ENCODE measurements at places on chromosomes 7 and 10. TPM values are rescaled to one million over a fixed set of nuclear protein-coding genes. Genes with fewer than 3 reads are reported as not detected.

DNA sequence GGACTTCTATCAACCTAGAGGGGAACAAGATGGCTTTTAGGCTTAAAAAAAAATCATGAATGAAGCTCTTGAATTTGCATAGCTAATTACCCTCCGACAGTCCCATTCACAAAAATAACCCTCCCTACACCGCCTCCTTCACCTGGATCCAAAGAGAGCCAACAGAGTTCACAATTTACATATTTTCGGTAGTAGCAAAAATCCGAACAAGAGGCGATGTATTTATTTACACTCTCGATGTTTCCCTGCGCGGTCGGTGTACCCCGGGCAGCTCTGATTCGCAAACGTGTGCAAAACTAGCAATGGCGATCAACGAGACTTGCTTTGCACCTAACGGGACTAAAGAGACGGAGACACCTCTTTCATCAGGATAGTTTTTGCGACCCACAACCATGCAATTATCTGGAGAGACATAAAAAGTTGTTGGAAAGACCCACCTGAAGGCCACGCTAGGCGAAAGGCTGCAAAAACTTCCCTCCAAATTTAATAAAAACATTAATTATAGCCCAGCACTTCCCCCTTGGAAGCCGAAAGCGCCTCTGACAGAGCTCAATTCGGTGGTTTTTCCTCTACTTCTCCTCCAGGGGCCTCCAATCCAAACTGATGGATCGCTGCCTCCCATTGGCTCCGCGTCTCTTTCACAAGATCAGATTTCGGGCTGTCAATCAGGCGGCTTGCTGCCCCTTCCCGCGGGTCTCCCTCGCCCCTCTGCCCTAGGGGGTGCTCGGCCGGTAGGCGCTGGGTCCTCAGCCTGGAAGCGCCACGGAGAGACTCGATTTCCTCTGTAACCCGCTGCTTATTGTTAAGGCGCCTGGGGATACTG lies at the start of gene ETV1:
ETV1 (minus strand) TSS at position 541 of the 823 bp plus-strand sequence. CDS start 614 bp downstream, outside the sequence.
- H3K27me3 ChIP-seq = no peaks in the 10 kb centered on the region
- H3K4me1 ChIP-seq = peaks cover 19% of the 10 kb centered on the region
- H3K27ac ChIP-seq = peak within 1 kb of the TSS; percentile 90

GRCh38 chr10:122050811-122051210 lies 61.8 kb downstream of the TACC2 start:
- peaks cover 8% of the 10 kb centered on the region for H3K36me3 ChIP-seq
- H3K27ac ChIP-seq = peak overlapping the region; percentile 50
- no peak for DNase-seq
- peaks cover 30% of the 10 kb centered on the region for H3K4me1 ChIP-seq
- no peak overlapping the region for H3K4me3 ChIP-seq

DNA sequence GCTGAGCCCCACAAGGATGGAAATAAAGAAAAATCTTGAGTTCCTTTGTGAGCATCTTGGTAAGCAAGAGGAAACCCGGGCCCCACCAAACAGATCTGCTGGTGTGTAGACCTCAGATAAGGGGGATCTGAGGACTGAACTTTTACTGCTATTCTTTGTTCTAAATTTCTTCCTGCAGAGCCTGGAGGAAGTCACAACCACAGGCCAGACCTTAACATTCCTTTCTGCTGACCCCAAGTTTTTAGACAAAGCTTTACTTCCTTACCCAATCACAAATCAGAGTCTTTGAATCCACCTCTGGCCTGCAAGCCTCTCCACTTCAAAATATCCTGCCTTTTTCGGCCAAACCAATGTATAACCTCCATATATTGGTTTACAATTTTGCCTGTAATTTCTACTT lies 352.6 kb upstream of the AUTS2 start:
- DNase-seq = no peak
- H3K4me1 ChIP-seq = peaks cover 5% of the 10 kb centered on the region
- no peak overlapping the region for H3K27ac ChIP-seq
- H3K27me3 ChIP-seq = no peaks in the 10 kb centered on the region
- H3K4me3 ChIP-seq = no peak overlapping the region

DNA sequence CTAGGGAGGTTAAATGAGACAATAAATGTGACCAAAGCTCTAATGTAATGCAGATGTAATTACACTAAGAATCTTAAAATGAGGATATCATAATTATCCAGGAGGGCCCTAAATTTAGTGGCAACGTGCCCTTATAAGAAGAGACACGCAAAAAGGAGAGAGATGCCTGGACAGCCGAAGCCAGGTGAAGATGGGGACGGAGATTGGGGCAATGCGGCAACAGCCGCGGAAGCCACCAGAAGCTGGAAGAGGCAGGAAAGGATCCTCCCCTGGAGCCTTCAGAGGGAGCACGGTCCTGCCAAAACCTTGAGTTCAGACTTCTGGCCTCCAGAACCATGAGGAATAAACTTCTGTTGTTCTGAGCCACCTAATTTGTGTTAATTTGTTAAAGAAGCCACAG lies 25.3 kb upstream of the C10orf71 start:
- no peak overlapping the region for H3K4me3 ChIP-seq
- DNase-seq = no peak
- H3K36me3 ChIP-seq = no peaks in the 10 kb centered on the region
- H3K4me1 ChIP-seq = peaks cover 11% of the 10 kb centered on the region
- H3K27ac ChIP-seq = no peak overlapping the region
- H3K27me3 ChIP-seq = no peaks in the 10 kb centered on the region

- no peaks in the 10 kb centered on the region for H3K4me1 ChIP-seq
- no peak for DNase-seq
- no peak overlapping the region for H3K4me3 ChIP-seq
- no peaks in the 10 kb centered on the region for H3K27me3 ChIP-seq
- H3K27ac ChIP-seq = no peak overlapping the region
- H3K36me3 ChIP-seq = no peaks in the 10 kb centered on the region
Observed at GRCh38 chr7:154899862-154900261, 103.1 kb downstream of the PAXIP1 start.

GRCh38 chr10:118955531-118955930 lies 74.0 kb upstream of the NANOS1 start:
- peaks cover 40% of the 10 kb centered on the region for H3K4me1 ChIP-seq
- no peak for DNase-seq
- no peak overlapping the region for H3K27ac ChIP-seq
- no peaks in the 10 kb centered on the region for H3K36me3 ChIP-seq

- no peak for DNase-seq
- no peaks in the 10 kb centered on the region for H3K4me1 ChIP-seq
- H3K27me3 ChIP-seq = no peaks in the 10 kb centered on the region
- H3K27ac ChIP-seq = no peak overlapping the region
Observed at GRCh38 chr10:121838931-121839330, 88.9 kb downstream of the ATE1 start.

DNA sequence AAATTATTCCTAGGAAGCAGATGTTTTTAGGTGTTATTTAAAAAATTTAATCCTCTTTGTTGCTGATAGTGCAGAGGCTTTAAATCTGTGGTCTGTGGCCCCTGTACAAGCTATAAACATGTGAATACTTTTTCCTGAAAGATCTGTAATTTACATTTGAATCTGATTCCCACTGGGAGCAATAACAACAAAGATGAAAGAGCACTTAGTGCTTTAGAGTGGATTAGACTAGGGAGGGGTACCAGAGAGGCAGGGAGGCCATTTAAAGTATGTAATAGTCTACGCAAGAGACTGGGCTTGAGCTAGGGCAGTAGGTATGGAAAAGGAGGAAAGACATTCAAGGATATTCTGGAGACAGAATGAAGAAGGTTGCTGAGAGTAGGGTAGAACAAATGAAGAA lies 19.1 kb downstream of the BTRC start:
- H3K27me3 ChIP-seq = no peaks in the 10 kb centered on the region
- H3K27ac ChIP-seq = no peak overlapping the region
- peaks cover 5% of the 10 kb centered on the region for H3K36me3 ChIP-seq

DNA sequence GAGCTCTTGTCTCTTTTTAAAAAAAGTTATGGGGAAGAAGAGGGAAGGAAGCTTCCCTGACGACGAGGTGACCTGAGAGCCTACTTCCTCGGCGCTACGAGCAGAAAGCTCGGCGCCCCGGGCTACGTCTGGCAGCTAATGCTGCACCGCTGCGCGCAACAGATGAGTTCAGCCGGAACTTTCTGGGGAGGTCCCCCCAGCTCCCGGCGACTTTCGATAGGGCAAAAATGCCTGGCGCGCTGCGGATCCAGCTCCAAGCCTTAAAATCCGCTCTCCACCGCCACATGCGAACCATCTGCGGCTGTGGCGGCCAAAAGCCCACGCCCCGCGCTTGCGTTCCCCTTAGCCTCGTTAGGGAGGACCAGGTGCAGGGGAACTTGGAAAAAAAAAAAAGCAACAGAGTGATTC lies 621 bp downstream of the P4HA1 start:
- peak; percentile 92 for DNase-seq
- H3K27me3 ChIP-seq = no peaks in the 10 kb centered on the region
- H3K4me3 ChIP-seq = peak overlapping the region; percentile 96
- H3K27ac ChIP-seq = peak overlapping the region; percentile 95
- no peaks in the 10 kb centered on the region for H3K36me3 ChIP-seq
- peaks cover 24% of the 10 kb centered on the region for H3K4me1 ChIP-seq

GRCh38 chr10:76463111-76463510 lies 1031.7 kb downstream of the LRMDA start:
- peaks cover 6% of the 10 kb centered on the region for H3K4me1 ChIP-seq
- no peak overlapping the region for H3K4me3 ChIP-seq
- H3K27ac ChIP-seq = no peak overlapping the region
- DNase-seq = no peak
- H3K36me3 ChIP-seq = no peaks in the 10 kb centered on the region

- H3K36me3 ChIP-seq = peaks cover 10% of the 10 kb centered on the region
- H3K4me1 ChIP-seq = peaks cover 91% of the 10 kb centered on the region
- peak overlapping the region; percentile 97 for H3K27ac ChIP-seq
- no peaks in the 10 kb centered on the region for H3K27me3 ChIP-seq
- H3K4me3 ChIP-seq = peak overlapping the region; percentile 86
Observed at GRCh38 chr7:128833148-128833945, 3.1 kb downstream of the FLNC start.

DNA sequence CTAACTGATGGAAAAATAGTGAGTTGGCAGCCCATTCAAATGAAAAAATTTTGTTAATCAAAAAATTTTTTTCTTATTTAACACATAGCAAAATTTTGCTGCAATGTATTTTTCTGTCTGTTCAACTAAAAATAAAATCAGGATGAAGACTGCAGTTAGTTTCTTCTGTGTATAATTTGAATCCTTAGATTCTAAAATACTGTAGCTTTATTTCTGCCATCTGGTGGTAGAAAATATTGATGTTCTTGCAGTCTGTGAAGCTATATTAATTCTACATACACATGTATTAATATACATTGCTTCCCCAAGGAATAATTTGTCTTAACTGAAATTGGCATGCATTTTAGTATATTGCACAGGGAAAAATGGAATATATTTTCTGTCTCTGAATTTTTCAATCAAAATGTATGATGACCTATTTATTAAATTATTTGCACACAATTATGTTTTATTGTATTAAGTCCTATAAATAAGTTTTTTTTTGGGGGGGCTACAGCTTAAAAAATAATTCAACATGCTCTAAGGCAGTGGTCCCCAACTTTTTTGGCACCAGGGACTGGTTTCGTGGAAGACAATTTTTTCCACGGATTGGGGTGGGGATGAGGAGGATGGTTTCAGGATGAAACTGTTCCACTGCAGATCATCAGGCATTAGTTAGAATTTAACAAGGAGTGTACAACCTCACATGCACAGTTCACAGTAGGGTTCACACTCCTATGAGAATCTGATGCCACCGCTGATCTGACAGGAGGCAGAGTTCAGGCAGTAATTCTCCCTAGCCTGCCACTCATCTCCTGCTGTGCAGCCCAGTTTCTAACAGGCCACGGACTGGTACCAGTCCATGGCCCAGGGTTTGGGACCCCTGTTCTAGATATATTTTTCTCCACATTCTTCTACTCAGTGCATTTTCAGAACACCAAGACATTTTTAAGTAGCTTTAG lies 119.4 kb downstream of the GNAT3 start:
- no peak overlapping the region for H3K4me3 ChIP-seq
- H3K36me3 ChIP-seq = no peaks in the 10 kb centered on the region
- no peak overlapping the region for H3K27ac ChIP-seq

- H3K4me3 ChIP-seq = no peak overlapping the region
- no peaks in the 10 kb centered on the region for H3K36me3 ChIP-seq
- DNase-seq = no peak
- H3K27ac ChIP-seq = no peak overlapping the region
- no peaks in the 10 kb centered on the region for H3K27me3 ChIP-seq
Observed at GRCh38 chr10:130212746-130213145, 76.6 kb downstream of the GLRX3 start.

DNA sequence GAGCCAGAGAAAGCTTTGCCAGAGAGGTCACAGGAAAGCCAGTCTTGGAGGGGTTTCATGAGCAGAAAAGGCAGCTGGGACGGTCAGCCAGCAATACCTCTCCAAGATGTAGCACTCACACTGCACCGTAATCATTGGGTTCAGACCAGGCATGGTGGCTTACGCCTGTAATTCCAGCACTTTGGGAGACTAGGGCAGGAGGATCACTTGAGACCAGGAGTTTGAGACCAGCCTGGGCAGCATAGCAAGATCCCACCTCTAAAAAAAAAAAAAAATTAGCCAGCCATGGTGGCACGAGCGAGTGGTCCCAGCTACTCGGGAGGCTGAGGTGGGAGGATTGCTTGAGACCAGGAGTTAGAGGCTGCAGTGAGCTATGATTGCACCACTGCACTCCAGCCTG lies 90.2 kb upstream of the CUX1 start:
- no peaks in the 10 kb centered on the region for H3K36me3 ChIP-seq
- no peak for DNase-seq
- H3K4me3 ChIP-seq = no peak overlapping the region
- no peak overlapping the region for H3K27ac ChIP-seq
- H3K4me1 ChIP-seq = peaks cover 5% of the 10 kb centered on the region

DNA sequence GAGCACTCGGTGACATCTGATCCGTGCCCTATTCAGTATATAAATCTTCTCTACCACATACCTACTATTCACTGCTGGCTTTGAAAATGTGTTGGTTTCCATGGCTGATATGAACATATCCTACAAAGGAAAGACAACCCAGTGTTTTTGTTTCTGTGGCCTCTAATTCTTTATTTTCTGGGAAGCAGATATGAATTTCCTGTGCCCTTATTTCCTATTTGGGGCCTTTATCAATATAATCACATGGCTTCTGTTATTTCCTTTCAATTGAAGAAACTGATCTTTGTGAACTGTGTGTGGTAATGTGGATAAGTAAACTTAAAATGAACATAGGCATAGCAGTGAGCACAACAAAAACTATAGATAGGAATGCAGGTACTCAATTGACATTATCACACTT lies 10.6 kb downstream of the CCNJ start:
- H3K27me3 ChIP-seq = no peaks in the 10 kb centered on the region
- DNase-seq = no peak
- no peak overlapping the region for H3K27ac ChIP-seq
- peaks cover 41% of the 10 kb centered on the region for H3K36me3 ChIP-seq

Gene FFAR4
- not detected for total RNA-seq

Gene PSD
- 94.0 TPM for total RNA-seq

Gene CYP3A5
- 1.3 TPM for total RNA-seq

Gene ZNF438
- total RNA-seq = 11.6 TPM

Gene SLC18A3
- 0.57 TPM for total RNA-seq

Gene HMX3
- total RNA-seq = not detected

Gene LIPJ
- not detected for total RNA-seq
